ENCODE measurements at places on chromosomes 3 and 15.

DNA sequence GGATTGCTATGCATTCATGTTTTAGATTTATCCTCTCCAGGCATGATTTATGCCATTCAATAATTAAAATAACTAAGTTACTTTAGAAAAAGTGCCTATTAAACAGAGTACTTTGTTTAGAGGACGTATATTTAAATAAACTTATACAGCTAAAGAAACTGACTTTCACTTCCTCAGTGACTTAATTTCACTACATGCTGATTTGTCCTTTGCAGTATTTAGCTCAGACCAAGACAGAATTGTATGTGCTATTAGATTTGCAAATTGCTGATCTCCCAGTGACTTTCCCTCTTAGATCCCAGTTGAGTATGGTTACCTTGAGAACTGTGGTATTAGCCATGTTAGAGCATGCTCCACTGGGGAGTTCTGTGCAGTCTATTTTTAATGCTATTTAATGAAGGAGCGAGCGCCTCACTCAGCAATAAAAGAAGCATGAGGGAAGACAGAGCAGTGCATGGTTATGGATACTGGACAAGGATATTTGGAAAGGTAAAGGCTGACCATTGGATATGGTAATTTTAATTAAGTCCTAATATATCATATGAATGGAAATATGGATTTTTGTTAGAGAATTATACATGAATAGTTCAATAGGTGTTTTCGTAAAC lies 2.7 kb downstream of the ARPP21 start:
- DNase-seq, result no peak

- DNase-seq, result no peak
Observed at GRCh38 chr3:180295811-180296210, 259.1 kb upstream of the PEX5L start.

GRCh38 chr15:79094611-79095021 lies 4.0 kb upstream of the RASGRF1 start:
- DNase-seq, result no peak

GRCh38 chr3:160697637-160698380 lies 20.8 kb downstream of the ARL14 start:
- no peak for DNase-seq

GRCh38 chr3:151278230-151278629 lies at the start of gene P2RY14:
Gene P2RY14 (minus strand): TSS chr3:151278542. CDS start chr3:151214316, 64,226 bp downstream.
- DNase-seq, result peak; percentile 43

Measured in activated CD4-positive, alpha-beta T cell treated with anti-CD3 and anti-CD28 coated beads, Interleukin-2, amount 50 U/mL, for 16 hours (primary cell).